A375 (cell line): ENCODE measurements at places on chromosomes 11 and 22. TPM values are rescaled to one million over a fixed set of nuclear protein-coding genes. Genes with fewer than 3 reads are reported as not detected.

PPP6R2 gene
- total RNA-seq: 34.7 and 35.6 TPM in 2 replicates

GGT5 gene
- not detected in 2 replicates for total RNA-seq

MAJIN gene
- not detected in 2 replicates for total RNA-seq

ANGPTL5 gene
- total RNA-seq: not detected in 2 replicates

CYB5R2 gene
- total RNA-seq: 16.1 and 23.3 TPM in 2 replicates

KRTAP5-9 gene
- total RNA-seq: not detected in 2 replicates

MYBPC3 gene
- total RNA-seq: not detected in 2 replicates

CCDC73 gene
- total RNA-seq: not detected in 2 replicates

IGSF9B gene
- 6.5 and 7.0 TPM in 2 replicates for total RNA-seq

ZNHIT2 gene
- total RNA-seq: 42.7 and 50.7 TPM in 2 replicates

OSBP2 gene
- 6.3 and 7.7 TPM in 2 replicates for total RNA-seq

MAML2 gene
- total RNA-seq: 15.1 and 17.9 TPM in 2 replicates

SLC22A12 gene
- total RNA-seq: not detected in 2 replicates

VWCE gene
- 0.94 and 1.9 TPM in 2 replicates for total RNA-seq

OR4C15 gene
- total RNA-seq: not detected in 2 replicates
